ENCODE measurements at places on chromosomes 6 and 20.

- H3K27me3 ChIP-seq = no peaks in the 10 kb centered on the region
- no peaks in the 10 kb centered on the region for H3K4me1 ChIP-seq
- H3K4me3 ChIP-seq = no peak overlapping the region
Measured at GRCh38 chr6:25498505-25498904, 153.5 kb upstream of the SCGN start.

DNA sequence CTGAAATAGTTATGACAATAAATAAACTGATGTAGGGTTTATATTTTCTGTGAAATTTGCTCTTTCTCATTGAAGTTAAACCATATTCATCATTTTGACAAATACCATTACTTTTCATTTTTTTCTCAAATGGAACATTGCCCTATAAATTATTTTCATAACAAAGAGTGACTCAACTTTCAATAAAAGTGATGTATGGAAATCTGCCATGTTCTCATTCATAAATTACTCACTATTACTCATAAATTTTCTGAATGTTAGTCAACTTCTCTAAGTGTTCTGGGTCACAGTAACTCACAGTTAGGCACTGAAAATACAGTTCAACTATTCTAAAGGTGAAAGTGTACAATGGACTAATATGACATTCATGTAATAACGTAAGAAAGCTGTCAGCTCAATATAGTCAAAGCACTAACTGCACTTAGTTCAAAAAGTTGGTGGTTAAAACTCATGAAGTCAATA is 19.0 kb upstream of the STX11 start:
- H3K27me3 ChIP-seq = peaks cover 4% of the 10 kb centered on the region
- H3K4me1 ChIP-seq = peaks cover 9% of the 10 kb centered on the region
- H3K4me3 ChIP-seq = no peak overlapping the region
- no peaks in the 10 kb centered on the region for H3K36me3 ChIP-seq

- H3K4me3 ChIP-seq = no peak overlapping the region
- no peaks in the 10 kb centered on the region for H3K4me1 ChIP-seq
- H3K27ac ChIP-seq = no peak overlapping the region
- no peaks in the 10 kb centered on the region for H3K27me3 ChIP-seq
Measured at GRCh38 chr6:162448294-162448693, 279.3 kb downstream of the PRKN start.

- H3K4me3 ChIP-seq = no peak overlapping the region
- DNase-seq = no peak
- H3K27me3 ChIP-seq = no peaks in the 10 kb centered on the region
- H3K36me3 ChIP-seq = no peaks in the 10 kb centered on the region
Measured at GRCh38 chr6:72500669-72501068, 121.2 kb upstream of the KCNQ5 start.

GRCh38 chr6:144953552-144954240 is 668.6 kb downstream of the UTRN start:
- no peak overlapping the region for H3K27ac ChIP-seq
- H3K4me1 ChIP-seq = no peaks in the 10 kb centered on the region
- no peak overlapping the region for H3K4me3 ChIP-seq
- no peak for DNase-seq

- H3K4me1 ChIP-seq = no peaks in the 10 kb centered on the region
- H3K4me3 ChIP-seq = no peak overlapping the region
- no peaks in the 10 kb centered on the region for H3K27me3 ChIP-seq
- H3K36me3 ChIP-seq = no peaks in the 10 kb centered on the region
- H3K27ac ChIP-seq = no peak overlapping the region
- DNase-seq = no peak
Measured at GRCh38 chr6:8655670-8656454, 220.5 kb upstream of the SLC35B3 start.

DNA sequence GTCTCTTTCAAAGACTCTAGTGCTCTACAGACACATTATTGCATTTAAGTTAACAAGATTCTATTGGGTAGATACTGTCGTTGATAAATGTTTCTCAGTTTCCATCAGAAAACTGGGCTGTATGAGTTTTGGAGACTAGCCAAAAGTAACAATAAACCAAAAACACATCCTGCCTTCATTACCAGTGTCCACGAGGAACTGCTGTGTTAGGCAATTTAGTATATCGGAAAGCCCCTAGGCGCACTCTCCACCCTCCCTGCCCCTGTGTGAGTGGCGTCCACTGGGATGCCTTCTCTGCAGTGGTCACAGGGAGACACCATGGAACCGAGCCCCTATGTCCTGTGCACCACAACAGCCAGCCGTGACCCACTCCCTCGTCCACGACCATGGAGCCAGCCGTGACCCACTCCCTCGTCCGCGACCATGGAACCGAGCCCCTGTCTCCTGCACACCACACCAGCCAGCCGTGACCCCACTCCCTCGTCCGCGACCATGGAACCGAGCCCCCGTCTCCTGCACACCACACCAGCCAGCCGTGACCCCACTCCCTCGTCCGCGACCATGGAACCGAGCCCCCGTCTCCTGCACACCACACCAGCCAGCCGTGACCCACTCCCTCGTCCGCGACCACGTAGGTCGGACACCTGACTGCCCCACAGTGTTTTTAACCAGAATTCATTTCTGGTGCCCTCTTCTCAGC is 35.3 kb downstream of the DLL1 start:
- no peaks in the 10 kb centered on the region for H3K36me3 ChIP-seq
- peaks cover 12% of the 10 kb centered on the region for H3K27me3 ChIP-seq
- no peak overlapping the region for H3K27ac ChIP-seq

GRCh38 chr6:43075670-43076463 is at the start of gene PTK7:
Gene PTK7, plus strand, starts transcription at chr6:43076314. Its CDS starts 175 bp downstream, at chr6:43076489.
- H3K4me1 ChIP-seq = peaks cover 2% of the 10 kb centered on the region
- peaks cover 62% of the 10 kb centered on the region for H3K27me3 ChIP-seq
- no peak within 1 kb of the TSS for H3K27ac ChIP-seq

DNA sequence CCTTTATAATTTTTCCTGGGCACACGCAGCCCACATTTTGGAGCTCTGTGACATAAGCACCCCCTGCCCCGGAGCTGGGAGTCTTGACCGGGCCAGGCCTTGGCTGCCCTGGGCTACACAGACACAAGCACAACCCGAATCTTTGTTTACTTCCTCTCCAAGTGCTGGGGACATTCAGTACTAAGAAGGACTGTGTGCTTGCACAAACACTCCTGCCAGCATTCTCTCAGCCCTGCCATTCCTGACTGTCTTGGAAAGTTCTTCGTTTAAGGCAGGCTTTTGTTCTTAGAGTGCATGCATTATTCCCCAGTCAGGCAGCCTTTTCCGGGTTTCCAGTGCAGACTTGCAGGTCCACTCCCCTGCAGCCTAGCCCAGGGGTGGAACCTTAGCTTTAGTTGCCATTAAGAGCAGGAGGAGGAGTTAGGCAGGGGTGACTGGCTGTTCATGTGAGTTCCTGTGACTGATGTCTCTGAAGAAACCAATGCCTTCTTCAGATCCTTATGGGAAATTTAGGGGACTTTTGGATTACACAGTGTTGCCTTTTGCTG is 28.6 kb downstream of the FOXO3 start:
- H3K27ac ChIP-seq = no peak overlapping the region
- no peak overlapping the region for H3K4me3 ChIP-seq
- H3K4me1 ChIP-seq = peaks cover 36% of the 10 kb centered on the region
- H3K36me3 ChIP-seq = peaks cover 4% of the 10 kb centered on the region
- no peak for DNase-seq

DNA sequence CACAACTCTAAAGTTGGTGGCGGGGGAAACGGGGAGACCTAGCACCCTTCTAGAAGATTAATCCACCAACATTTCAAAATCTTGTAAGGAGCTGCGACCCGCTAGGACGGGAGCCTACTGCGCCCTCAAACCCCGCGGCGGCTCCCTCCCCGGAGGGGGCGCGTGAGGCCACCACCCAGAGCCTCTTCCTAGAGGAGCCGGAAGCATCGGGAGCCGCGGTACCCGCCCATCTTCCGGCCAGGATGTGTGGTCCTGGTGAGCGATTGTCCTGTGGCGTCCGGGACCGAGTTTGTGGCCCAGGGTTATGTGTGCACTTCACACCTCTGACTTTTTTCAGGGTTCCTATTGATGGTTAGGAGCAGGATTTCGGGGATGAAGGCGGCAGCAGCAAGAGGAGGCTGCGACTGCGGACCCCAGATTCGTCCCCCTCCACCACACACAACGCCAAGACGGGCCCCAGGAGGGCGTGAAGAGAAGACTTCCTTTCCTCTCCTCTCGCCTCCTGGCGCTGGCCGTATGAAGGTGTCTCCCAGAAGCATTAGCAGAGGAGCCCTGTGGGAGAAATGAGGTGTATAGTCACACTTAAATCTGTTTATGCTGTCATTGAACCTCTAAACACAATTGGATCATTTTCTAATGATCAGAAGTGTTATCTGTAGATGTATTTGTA is 10.7 kb downstream of the ZNF165 start:
- H3K27ac ChIP-seq = no peak overlapping the region
- no peak overlapping the region for H3K4me3 ChIP-seq
- H3K27me3 ChIP-seq = peaks cover 10% of the 10 kb centered on the region
- DNase-seq = no peak
- peaks cover 2% of the 10 kb centered on the region for H3K4me1 ChIP-seq

DNA sequence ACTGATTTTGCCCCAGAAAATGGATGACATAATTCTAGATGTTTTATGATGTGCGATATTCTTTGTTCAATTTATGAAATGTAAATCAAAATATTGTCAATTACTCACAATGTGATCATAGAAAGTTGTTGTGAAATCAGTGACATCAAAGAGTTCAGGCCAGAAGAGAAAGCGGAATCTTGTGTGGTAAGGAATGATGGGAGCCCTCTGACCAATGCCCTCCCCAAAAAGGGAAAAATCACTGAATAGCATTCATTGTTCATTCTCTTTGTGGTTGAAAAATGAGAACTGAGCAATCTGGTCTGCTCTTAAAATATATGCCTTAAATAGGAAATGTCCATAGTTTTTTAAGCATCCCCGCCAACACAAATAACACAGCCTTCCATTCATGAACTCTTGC is 247.1 kb upstream of the GRIK2 start:
- H3K4me3 ChIP-seq = no peak overlapping the region
- H3K4me1 ChIP-seq = no peaks in the 10 kb centered on the region
- no peaks in the 10 kb centered on the region for H3K27me3 ChIP-seq

- no peak overlapping the region for H3K27ac ChIP-seq
- no peak overlapping the region for H3K4me3 ChIP-seq
- H3K36me3 ChIP-seq = no peaks in the 10 kb centered on the region
- H3K4me1 ChIP-seq = no peaks in the 10 kb centered on the region
- H3K27me3 ChIP-seq = no peaks in the 10 kb centered on the region
Measured at GRCh38 chr6:101689695-101690094, 296.2 kb downstream of the GRIK2 start.

DNA sequence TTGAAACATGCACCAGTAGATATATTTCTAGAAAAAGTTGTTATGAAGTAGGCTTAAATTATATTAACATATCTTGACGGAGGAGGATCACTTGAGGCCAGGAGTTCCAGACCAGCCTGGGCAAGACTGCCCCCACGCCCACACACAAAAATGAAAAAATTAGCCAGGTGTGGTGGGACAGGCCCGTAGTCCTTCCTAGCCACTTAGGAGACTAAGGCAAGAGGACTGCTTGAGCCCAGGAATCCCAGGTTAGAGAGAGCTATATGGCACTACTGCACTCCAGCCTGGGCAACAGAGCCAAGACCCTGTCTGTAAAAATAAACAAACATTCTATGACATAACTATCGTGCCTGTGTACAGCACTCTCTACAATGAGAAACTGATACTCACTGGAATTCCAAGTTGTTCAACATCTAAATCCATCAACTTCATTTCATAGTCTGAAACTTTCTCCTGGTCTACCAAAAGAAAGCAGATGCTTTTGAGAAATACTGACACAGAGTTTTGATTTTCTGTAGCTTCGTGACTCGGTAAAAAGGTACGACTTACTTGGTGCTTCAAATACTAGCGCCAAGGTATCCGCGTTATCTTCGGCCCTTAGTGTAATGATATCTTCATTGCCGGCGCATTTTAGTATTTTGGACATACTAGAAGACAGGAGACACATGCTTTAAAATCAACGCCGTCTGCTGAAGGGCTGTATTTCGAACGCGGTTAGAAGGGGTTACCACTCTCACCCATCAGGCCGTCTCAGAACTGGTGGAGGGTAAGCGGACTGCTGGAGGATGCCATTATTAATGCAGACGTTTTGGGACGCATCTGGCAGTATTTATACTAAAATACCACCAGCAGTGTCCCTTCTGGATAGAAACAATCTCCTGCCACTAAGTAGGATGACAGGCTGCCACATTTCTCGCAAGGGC is 1.3 kb downstream of the PCNA start:
- H3K36me3 ChIP-seq = peaks cover 52% of the 10 kb centered on the region
- DNase-seq = no peak
- peak overlapping the region; percentile 99 for H3K27ac ChIP-seq
- H3K4me1 ChIP-seq = peaks cover 82% of the 10 kb centered on the region

DNA sequence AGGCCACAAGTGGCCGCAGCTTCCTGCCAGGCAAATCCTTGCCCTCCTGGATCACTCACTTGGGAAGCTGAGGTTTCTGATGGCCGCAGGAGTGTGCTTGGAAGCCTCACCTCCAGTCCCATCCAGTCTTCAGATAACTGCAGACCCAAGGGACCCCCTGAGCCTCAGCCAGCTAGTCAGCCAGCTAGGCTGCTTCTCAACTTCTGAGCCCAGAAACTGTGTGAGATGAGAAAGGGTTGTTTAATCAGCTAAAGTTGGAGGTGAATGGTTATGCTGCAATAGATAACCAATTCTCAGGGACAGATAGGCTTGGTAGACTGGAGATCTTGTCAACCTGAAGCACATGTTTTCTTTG is 96.9 kb downstream of the THBS2 start:
- no peak for DNase-seq
- H3K4me3 ChIP-seq = no peak overlapping the region
- H3K4me1 ChIP-seq = no peaks in the 10 kb centered on the region
- H3K27ac ChIP-seq = no peak overlapping the region

GRCh38 chr20:63520504-63520933 is at the start of gene PPDPF:
Gene PPDPF, plus strand, starts transcription at chr20:63520765. Its CDS starts 544 bp downstream, at chr20:63521309.
- H3K4me3 ChIP-seq = peak within 1 kb of the TSS; percentile 79
- peak within 1 kb of the TSS; percentile 90 for H3K27ac ChIP-seq
- H3K4me1 ChIP-seq = peaks cover 22% of the 10 kb centered on the region
- DNase-seq = peak; percentile 85

GRCh38 chr20:25049261-25050060 is 8.5 kb downstream of the ACSS1 start:
- H3K36me3 ChIP-seq = peaks cover 29% of the 10 kb centered on the region
- H3K4me3 ChIP-seq = no peak overlapping the region
- no peak overlapping the region for H3K27ac ChIP-seq
- H3K4me1 ChIP-seq = peaks cover 33% of the 10 kb centered on the region
- H3K27me3 ChIP-seq = no peaks in the 10 kb centered on the region

GRCh38 chr20:14751191-14751590 is 413.8 kb upstream of the FLRT3 start:
- DNase-seq = no peak
- no peaks in the 10 kb centered on the region for H3K4me1 ChIP-seq
- no peaks in the 10 kb centered on the region for H3K27me3 ChIP-seq
- H3K4me3 ChIP-seq = no peak overlapping the region
- no peak overlapping the region for H3K27ac ChIP-seq
